ENCODE measurements at places on chromosomes 12 and 14.

DNA sequence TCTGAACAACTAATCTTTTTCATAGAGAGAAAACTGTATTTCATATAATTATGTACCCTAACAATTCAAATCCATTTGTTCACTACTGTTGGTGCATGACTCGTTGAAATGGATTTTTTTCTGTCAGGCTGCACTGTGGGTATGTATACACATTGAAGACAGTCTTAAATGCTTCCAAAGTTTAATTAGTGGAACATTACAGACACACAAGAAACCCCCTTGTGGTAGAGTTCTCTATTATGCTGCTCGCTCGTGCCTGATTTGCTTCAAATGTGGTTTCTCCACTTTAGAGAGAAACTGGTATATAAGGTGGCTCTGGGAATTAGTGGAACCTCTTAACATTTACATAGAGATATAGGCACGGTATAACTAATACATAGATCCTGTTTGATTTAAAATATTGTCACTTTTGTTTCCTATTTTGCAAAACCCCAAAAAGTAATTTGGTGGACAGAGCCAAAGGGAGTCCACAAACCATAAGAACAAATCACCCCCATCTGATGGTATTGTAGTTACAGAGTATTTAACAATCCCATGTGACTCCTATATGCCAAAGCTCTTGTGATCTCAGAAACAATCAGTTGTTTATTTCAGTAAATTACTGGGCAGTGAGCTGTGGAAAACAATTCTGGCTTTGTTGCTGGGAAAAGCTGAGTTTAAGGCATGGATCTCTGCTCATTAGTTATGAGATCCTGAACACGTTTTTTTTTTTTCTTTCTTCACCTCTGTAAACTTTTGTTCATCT lies 159.5 kb downstream of the BRMS1L start:
- no peak for DNase-seq

- no peak for DNase-seq
Measured at GRCh38 chr12:107415834-107416233, 269.8 kb upstream of the PWP1 start.

DNA sequence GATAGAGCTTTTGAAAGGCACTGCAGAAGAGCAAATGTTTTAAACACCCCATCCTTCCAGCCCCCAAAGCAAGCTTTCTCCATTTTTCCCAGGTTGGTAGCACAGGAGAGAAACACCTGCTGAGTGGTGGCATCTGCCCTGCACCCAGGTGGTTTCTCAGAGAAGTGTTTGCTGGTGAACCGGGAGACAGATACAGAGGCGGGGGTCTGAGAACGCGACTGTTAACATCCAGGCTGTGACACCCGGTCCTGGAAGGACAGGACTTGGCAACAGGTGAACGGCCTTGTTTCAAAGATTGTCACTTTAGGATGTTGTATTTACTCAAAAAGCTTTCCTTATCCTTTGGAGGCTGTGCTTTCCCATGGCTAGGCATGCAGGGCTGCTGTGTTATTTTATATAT lies 18.5 kb downstream of the MMAB start:
- no peak for DNase-seq

DNA sequence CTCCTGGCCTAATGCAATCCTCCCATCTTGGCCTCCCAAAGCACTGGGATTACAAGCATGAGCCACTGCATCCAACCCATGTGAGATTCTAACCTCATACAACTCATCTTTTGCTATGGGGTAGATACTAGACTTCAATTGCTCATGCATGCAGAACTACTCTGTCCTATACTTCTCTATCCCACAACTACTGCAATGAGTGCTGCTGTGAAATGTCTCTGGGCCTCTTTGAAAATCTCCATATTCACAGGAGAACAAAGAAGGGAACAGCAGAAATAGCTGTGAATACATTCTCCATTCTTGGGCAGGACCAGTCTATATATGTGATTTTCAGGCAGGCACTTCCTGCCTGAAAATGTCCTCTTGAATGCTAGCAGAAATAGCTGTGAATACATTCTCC lies 220.7 kb upstream of the GRIP1 start:
- DNase-seq, result no peak
